Testis (tissue), 5 donors: ENCODE measurements at places on chromosomes 7 and 10. TPM values are rescaled to one million over a fixed set of nuclear protein-coding genes. Genes with fewer than 3 reads are reported as not detected.

Gene SEM1
- 59.7 TPM for total RNA-seq

Gene KDM7A
- total RNA-seq: 33.6 TPM

Gene FAM25A
- not detected for total RNA-seq

GRCh38 chr7:92680442-92680841 lies 90.3 kb upstream of the FAM133B start:
- H3K27ac ChIP-seq: no peak overlapping the region
- DNase-seq: no peak
- H3K4me1 ChIP-seq: no peaks in the 10 kb centered on the region
- no peaks in the 10 kb centered on the region for H3K36me3 ChIP-seq
- H3K4me3 ChIP-seq: no peak overlapping the region
- no peaks in the 10 kb centered on the region for H3K27me3 ChIP-seq

DNA sequence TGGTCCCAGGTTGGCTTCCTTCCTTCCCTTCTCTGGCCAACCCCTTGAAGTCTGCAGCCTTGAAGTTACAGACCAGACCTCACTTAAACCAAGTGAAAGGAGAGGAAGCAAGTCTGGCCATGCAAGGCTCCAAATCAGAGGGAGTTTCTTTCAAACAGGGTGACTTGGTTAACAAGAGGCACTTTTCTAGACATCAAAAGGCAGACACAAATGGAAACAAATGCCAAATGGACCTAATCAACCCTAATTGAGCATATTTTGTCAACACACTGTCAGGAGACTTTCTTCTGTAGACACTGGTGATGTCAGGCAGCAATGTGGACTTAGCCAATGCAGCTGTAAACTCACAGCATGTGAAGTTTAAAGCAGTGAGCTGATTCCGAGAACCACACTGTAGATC lies 282.7 kb upstream of the FZD8 start:
- no peak overlapping the region for H3K27ac ChIP-seq
- peaks cover 16% of the 10 kb centered on the region for H3K4me1 ChIP-seq
- no peaks in the 10 kb centered on the region for H3K27me3 ChIP-seq
- DNase-seq: no peak
- H3K4me3 ChIP-seq: no peak overlapping the region

GRCh38 chr7:30331338-30331737 lies 46.9 kb downstream of the ZNRF2 start:
- no peak overlapping the region for H3K27ac ChIP-seq
- no peak for DNase-seq
- no peaks in the 10 kb centered on the region for H3K36me3 ChIP-seq
- H3K4me1 ChIP-seq: no peaks in the 10 kb centered on the region
- no peak overlapping the region for H3K4me3 ChIP-seq

GRCh38 chr7:155862123-155862892 lies 50.0 kb upstream of the SHH start:
- DNase-seq: peak; percentile 5
- no peaks in the 10 kb centered on the region for H3K4me1 ChIP-seq
- no peaks in the 10 kb centered on the region for H3K36me3 ChIP-seq
- H3K27ac ChIP-seq: no peak overlapping the region
- no peak overlapping the region for H3K4me3 ChIP-seq
